ENCODE measurements at places on chromosomes 16 and 17. TPM values are rescaled to one million over a fixed set of nuclear protein-coding genes. Genes with fewer than 3 reads are reported as not detected.

GRCh38 chr17:28759256-28759865 lies 15.6 kb downstream of the TRAF4 start:
- no peak for DNase-seq

GRCh38 chr17:34371405-34372100 lies 8.5 kb upstream of the CCL1 start:
- peak; percentile 29 for DNase-seq

GRCh38 chr17:8369944-8370343 lies 6.6 kb downstream of the KRABD2 start:
- no peak for DNase-seq

- DNase-seq, result no peak
Observed at GRCh38 chr16:79278506-79278905, 322.0 kb downstream of the MAF start.

- DNase-seq, result no peak
Observed at GRCh38 chr16:87637357-87637756, 35.0 kb downstream of the JPH3 start.

DNA sequence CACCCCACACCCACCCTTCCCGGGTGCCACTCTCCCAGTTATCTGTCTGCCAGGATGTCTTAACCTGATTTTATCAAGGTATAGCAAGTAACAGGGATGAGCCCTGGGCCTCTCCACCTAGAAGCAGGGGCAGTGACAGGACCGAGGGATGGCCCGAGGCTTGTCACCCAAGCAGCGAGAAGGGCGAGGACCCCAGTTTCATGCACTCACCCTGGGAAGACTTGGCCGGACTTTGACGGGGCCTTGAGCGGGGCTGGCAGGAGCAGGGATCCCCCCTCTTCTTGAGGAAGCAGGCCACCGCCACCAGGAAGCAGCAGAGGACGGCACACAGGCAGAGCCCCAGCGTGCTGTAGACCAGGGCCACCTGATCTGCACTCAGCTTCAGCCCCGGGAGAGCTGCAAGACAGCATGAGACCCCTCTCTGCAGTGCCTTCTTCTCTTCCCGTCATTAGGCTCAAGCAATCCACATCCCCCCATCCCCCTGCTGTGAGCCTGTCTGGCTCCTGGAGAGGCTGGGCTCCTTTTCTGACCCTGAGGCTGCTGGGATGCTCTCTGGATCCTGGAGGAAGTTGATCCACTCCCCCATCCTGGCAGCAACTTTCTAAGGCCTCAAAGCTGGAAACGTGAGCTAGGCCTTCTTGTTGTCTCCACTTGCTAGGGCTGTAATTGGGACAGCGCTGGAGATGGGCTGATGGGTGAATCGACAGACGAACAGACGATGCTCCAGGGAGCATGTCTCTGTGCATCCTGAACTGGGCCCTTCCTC lies 31.6 kb downstream of the TNFRSF13B start:
- DNase-seq, result peak; percentile 99

DNA sequence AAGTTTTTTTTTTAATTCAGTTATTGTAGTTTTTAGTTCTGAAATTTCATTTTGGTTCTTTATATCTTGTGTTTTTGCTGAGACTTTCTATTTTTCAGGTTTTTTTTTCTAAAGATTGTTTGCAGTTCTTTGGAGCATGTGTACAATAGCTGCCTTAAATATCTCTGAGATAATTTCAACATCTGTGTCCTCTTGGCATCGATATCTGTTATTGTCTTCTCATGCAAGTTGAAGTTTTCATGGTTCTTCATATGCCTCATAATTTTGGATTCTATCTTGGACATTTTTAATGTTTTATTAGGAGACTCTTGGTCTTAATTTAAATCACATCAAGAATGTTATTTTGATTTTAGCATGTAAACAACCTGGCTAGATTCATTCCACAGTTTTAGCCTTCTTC lies 22.8 kb downstream of the COX11 start:
- DNase-seq, result no peak

DNA sequence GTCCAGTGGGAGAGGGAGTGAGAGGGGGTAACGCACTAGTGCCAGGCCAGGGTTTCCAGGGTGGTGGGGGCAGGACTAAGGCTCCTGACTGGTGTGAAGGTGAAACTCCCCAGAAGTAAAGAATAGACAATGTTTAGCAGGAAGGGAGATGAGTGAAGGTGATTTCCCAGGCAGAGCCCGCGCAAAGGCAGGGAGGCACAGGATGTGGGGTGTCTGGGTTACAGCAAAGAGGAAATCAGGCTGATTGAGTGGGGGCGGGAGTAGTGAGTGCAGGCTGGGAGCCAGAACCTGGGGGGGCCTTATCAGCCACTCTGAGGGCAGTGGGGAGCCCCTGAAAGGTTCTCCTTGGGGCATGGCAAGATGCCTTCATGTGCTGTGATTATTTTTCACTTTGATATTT lies 167.5 kb downstream of the UTP18 start:
- no peak for DNase-seq

- no peak for DNase-seq
Observed at GRCh38 chr17:82745524-82745923, 6.3 kb upstream of the TBCD start.

DNA sequence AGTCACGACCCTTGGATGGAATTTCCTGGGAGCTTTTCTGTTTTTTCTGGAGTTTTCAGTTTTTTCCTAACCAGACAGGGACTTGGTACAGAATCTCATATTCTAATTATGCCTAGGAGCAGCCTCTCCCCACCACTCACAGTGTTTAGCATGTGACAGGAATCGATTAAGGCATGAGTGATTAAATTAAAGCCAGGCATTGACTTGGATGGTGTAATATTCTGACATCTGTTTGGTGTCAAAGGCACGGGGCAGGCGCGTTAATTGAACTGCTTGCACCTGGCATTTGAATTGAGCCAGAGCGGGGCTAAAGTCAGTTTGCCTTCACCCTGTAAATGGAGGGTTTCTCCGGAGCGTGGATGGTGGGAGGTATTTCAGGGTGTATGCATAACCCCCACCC lies 11.9 kb downstream of the MAPT start:
- DNase-seq, result no peak

DNA sequence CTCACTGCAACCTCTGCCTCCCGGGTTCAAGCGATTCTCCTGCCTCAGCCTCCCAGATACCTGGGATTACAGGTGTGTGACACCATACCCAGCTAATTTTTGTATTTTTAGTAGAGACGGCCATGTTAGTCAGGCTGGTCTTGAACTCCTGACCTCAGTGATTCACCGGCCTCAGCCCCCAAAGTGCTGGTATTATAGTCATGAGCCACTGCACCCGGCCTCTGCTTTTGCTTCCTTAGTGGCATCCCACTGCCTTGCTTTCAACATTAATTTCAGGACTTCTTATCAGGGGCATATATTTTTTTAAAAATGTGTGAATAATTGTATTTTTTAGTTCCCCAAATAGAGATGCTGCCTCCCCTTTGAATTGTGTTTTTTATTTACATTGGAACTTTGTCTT lies 98.8 kb downstream of the SYCE1L start:
- no peak for DNase-seq

DNA sequence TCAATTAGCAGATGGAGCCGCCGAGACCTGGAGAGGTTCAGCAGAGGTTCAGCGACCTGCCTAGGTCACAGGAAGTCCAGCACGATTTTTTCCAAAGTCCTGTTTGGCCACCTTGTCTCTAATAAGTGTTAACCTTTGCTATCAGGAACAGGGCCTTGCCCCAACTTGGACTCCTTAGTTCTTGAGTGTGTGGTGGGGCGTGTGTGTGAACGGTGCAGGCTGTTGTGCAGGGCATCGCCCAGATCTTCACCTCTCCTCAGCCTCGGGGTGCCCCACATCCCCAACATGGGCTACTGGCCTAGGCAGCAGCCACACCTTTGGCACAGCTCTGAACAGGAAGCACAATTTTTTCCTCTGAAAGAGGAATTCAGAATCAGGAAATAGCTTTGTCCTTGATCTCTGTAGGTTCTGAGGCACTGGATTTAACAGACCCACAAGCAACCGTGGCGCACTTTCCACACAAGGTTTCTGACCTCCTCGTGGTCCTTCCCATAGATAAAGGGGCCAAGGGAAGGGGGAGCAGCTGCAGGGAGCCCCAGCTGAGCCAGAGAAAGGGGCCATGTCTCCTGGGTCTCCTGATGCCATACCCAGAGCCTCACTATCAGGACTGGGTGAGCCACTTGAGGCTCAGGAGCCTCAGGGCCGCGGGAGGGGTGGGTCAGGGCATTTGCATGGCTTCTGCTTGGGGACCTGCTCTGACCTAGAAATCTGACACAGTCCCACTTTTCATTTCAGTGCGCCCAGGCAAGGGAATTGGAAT lies 10.4 kb downstream of the MPRIP start:
- peak; percentile 42 for DNase-seq

- peak; percentile 48 for DNase-seq
Observed at GRCh38 chr17:77840513-77841165, 117.9 kb upstream of the TNRC6C start.

GRCh38 chr17:4635823-4636375 lies 5.6 kb downstream of the ALOX15 start:
- peak; percentile 75 for DNase-seq

GRCh38 chr17:7217113-7217987 lies 2.3 kb downstream of the DLG4 start:
- peak; percentile 89 for DNase-seq

GRCh38 chr17:55774846-55775271 lies 24.0 kb downstream of the PCTP start:
- peak; percentile 59 for DNase-seq

- no peak for DNase-seq
Observed at GRCh38 chr17:82043507-82043906, 6.0 kb upstream of the DCXR start.

DNA sequence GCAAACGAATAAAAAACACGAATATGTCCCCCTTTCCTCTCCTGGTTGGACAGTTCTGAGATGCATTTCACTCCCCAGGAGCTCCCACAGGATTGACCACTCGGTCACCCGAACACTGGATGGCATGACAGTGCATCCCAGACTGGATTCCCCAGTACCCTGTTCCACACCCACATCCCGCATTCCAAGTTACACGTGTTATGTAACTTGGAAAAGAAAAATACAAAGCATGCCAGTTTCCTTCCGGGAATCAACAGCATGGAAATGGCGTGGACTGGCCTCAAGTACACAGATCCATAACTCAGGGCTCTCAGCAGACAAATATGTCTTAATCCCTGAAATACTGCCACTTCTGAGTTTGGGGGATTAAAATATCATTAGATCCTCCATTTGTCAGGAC lies 12.6 kb upstream of the KLHL36 start:
- DNase-seq, result no peak

- no peak for DNase-seq
Observed at GRCh38 chr16:35510701-35511100, 2051.3 kb downstream of the TP53TG3F start.

GRCh38 chr17:50192144-50192617 lies 9.2 kb downstream of the COL1A1 start:
- no peak for DNase-seq

DNA sequence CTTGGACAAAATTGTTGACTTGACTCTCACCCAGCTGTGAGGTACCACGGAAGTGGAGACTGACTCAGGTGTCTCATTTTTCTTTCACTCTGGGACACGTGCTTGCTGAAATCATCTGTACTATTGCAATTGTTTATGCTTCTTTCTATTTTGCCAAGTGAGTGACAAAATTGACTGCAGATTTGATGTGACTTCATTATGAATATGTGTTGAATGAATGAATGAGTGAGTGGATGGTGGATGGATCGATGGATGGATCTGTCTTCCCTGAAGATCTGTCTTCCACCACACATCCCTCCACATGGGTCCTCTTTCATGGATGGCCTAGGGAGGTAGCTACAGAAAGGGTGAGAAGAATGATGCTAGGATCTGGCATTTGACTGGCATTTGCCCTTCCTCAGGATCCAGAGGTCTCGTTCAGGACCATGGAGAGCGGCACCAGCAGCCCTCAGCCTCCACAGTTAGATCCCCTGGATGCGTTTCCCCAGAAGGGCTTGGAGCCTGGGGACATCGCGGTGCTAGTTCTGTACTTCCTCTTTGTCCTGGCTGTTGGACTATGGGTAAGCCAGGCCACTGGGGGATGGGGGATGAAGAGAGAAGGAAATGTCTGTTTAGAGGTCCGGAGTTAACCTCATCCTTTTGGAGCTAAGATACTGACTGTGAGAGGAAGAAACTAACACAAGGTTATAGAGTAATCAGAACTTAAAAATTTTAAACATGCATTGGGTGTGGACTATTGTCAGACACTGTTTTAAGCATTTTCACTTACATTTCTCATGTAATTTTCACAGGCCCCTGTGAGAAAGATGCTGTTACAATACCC lies 12.7 kb downstream of the SLC5A11 start:
- DNase-seq, result peak; percentile 91

DNA sequence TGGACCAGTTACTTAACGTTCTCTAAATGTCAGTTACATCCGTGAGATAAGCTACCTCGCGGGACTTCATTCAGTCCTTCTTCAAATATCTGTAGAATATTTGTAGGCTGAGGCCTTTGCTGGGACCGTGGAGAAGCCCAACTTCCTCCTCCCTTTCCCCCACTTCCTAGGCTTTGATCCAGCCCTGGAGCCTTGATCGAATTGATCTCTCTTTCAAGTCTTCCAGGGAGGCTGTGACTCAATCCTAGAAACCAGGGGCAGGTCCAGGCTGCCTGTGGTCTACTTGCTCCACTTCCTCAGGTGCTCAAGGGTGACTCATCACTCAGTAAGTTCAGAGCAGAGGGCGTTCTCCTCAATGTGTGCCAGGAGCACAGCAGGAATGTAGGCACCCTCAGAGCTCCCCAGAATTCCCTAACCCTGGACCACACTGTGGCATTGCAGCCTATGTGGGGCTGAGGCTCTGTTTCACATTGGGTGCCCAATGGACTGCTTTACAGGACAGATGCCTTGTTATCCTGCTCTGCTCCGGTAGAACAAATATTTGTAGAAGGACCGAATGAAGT lies 11.2 kb upstream of the CEP20 start:
- peak; percentile 71 for DNase-seq

GRCh38 chr17:75346906-75347305 lies 57.7 kb upstream of the SLC25A19 start:
- peak; percentile 90 for DNase-seq

DNA sequence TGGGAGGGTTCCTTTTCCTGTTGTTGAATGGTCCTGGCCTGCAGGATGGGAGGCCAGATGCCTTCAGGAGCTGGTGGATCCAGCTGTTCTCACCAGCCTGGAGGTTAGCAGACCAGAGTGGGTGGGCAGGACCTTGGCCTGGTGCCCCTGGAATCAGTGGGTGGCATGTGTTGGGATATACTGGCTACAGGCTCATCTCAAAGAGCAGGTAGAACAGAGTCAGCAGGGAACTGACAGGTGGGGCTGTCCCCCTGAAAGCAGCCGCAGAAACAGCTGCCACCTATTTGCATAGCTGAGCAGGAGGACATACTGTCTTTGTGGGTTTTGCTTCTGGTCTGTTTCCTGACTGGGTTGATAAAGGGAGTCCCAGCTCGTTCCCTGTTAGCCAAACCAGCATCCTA lies 144.1 kb downstream of the RAB11FIP4 start:
- no peak for DNase-seq

Gene UTP4
- 42.6 TPM for total RNA-seq

Gene P2RX1
- total RNA-seq, result not detected

Gene C17orf78
- total RNA-seq, result not detected

Gene TMIGD1
- not detected for total RNA-seq

Gene CDH13
- total RNA-seq, result 0.86 TPM

Gene SAMD14
- total RNA-seq, result 4.5 TPM

Gene TMEM100
- total RNA-seq, result 0.78 TPM

Gene CRISPLD2
- 9.3 TPM for total RNA-seq

Gene SLC2A4
- total RNA-seq, result 2.2 TPM

Gene RHBDF1
- 76.4 TPM for total RNA-seq

Gene YBX2
- 17.3 TPM for total RNA-seq

Gene IRX6
- total RNA-seq, result 1.4 TPM

Gene GAS7
- total RNA-seq, result 8.2 TPM

Gene DDX19B
- 42.0 TPM for total RNA-seq

Gene TNFRSF13B
- 3.3 TPM for total RNA-seq

Gene PRKCA
- 14.6 TPM for total RNA-seq

Gene KRT33B
- not detected for total RNA-seq

Gene KRT40
- total RNA-seq, result not detected

Gene EVI2A
- total RNA-seq, result not detected

Gene ABCA6
- total RNA-seq, result not detected

Gene FBXW10B
- total RNA-seq, result not detected
